Femur (tissue), 1 donor: ENCODE measurements at places on chromosomes 1 and 21.

GRCh38 chr1:224472806-224473205, 38.2 kb upstream of the WDR26 start:
- DNase-seq = no peak

DNA sequence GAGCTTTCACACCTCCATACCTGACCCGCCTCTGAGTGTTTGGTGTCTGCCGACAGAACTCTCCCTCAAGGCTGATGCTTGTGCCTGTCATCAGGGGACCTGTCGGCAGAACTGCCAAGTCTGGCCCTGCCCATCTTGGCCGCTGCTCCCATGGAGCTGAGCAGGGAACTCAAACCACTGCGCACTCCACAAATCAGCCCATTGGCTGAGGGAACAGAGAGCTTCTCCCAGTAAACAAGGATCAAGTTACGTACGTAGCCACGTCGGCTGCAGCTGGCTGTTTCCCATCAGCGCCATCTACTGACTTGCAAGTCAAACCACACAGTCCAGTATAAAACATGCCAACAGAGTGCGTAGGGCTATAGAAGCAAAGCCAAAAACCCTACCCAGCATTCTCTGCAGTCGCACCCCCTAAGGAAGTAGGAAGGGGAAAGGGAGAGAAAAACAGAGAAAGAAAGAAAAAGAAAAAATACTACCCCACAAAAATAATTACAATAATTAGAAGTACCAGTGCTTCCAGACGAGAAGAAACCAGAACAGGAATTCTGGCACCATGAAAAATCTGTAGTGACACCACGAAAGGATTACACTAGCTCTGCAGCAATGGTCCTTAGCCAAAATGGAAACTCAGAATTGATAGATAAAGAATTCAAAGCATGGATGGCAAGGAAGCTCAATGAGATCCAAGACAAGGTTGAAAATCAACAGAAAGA, 13.1 kb downstream of the KRTAP13-1 start:
- peak; percentile 29 for DNase-seq

DNA sequence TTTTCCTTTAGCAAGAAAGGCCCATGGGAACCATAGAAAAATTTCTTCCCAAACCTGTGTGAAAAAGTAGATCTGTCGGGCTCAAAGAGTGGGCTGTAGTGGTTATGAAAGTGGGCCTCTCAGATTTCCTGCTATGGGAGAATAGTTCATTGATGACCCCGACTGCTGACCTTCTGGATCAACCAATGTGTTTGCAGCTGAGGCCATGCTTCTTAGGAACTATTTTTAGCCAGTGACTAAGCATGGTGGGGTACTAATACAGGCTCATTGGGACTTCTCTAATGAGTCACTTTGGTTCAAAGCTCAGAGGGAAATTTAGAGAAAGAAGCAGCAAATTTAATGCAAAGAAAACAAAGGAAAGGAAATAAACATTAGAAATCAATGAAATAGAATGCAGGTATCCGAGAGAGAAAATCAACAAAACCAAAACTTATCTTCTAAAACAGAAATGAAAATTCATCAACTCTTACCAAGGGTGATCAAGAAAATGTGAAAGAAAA, 12.6 kb upstream of the PSMA5 start:
- DNase-seq = no peak

GRCh38 chr1:29634746-29635335, 398.5 kb downstream of the PTPRU start:
- DNase-seq = no peak

DNA sequence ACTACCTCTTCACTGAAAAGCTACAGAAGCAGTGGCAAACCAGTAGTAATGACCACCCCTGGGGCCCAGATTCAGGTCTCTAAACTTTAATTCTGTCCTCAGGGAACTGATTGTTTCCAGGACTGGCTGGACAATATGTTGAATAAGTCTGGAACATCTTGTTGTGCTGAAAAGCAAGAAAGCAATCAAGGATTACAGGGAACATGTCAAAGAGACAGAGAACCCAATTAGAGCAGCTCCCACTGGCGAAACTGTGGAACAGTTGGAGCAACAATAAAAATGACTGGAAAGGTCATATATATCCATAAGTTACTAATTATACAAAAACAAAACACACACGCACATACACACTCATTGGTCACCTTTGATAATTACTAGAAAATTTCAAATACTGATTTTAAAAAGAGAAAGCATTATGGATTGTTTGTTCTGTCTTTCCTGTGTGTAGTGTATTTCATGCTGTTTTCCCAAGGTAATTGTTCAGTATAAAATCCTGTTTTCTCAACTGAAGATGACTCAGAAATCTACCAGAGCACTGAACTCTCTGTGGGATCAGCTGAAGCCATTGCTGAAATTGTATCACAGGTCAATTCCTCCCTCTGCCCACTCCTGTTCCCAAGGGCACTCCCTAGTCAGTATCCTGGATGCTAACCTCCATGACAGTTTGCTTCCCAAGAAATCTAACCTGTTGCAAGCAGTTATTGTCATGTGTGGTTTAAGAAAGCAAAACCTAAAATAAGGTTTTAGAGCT, 83.6 kb upstream of the RGS1 start:
- DNase-seq = no peak

DNA sequence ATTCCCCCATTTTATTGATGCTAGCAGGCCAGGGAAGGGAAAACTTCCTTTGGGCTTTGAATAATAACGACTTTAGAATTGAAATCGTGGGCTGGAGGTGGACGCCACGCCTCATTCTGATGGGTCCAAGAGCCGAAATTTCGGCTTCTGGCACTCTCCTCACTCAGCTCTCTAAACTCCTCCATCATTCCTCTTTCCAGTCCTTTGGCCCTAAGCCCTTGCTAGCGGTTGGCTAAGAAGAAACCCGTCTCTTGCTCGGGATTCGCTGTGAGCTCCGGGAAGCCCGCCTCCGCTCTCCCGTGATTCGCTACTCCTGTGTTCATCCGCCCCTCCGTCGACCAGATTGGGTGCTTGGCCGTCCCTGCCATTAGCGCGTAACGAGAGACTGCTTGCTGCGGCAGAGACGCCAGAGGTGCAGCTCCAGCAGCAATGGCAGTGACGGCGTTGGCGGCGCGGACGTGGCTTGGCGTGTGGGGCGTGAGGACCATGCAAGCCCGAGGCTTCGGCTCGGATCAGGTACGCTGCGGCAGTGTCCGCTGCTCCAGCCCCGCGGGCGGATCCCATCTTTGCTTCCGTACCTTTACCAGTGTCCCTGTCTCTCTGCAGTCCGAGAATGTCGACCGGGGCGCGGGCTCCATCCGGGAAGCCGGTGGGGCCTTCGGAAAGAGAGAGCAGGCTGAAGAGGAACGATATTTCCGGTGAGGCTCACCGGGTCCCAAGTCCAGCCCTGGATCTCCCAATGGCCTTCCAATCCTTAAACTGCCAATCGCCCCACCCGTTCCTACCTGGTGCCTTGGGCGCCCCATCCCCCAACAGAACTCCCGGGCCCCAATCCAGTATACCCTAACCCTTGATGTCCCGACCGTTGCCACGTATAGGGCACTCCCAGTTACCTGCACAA, at the start of gene ATP5IF1:
Gene ATP5IF1 (plus strand): TSS at position 370 of the 901 bp plus-strand sequence. CDS start 60 bp downstream, at position 430.
- DNase-seq = peak; percentile 99

DNA sequence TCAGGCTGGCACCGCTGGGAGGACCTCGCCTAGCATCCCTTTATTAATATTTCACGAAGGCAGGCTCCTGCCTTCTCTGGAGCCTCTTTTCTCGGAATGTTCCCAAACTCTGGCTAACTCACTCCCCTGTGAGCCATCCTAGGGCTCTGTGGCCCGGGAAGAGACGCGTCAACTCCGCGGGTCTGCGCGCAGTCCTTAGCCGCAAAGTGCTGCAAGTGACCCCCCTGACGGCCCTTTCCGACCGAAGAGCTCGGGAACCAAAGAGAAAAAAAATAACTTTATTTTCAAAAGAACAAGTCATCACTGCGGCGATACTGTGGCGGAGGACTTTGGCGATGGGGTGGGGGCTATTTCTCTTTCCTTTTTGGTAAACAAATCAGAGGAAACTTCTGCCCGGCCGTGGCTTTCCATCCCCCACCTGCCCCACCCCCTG, 14.6 kb downstream of the NR5A2 start:
- DNase-seq = no peak

- no peak for DNase-seq
These were observed 209.0 kb upstream of the TMEM51 start for GRCh38 chr1:14944471-14944985.

- DNase-seq = no peak
These were observed 1.6 kb downstream of the LCE2A start for GRCh38 chr1:152699746-152700145.

DNA sequence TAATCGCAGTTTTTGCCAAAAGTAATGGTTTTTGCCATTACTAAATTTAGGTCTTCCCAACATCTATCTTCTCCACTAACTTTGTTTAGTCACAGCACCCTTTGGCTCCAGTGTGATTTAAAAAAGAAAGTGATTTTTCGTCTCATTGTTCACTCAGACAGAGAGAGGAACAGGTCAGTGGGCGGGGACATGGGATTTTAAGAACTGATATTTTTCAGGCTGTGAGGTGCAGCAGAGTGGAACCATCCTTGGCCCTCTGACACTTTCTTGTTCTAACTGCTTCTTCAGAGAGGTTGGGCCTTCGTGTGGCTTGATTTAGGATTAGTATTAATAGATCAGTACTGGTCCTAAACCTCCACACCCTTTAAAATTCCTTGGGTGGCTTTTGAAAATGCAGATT, 38.8 kb downstream of the CASQ2 start:
- no peak for DNase-seq

DNA sequence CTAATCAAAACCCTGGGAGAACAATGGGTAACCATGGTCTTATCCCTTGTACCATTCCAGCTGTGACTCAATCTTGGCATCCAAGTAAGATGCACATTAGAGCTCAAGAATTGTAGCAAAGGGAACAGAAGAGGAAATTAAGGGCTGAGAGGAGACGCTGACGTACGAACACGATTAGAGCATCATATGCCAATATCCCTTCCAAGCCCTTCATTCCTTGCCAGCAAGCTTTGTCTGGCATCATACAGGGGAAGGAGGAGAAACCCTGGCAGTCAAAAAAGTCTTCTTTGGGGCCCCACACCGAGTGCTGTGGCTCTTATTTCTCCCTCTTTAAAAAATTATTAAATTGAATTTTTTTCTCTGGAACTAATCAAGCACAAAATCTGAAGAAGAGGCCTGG, 120.9 kb downstream of the ASTN1 start:
- no peak for DNase-seq

DNA sequence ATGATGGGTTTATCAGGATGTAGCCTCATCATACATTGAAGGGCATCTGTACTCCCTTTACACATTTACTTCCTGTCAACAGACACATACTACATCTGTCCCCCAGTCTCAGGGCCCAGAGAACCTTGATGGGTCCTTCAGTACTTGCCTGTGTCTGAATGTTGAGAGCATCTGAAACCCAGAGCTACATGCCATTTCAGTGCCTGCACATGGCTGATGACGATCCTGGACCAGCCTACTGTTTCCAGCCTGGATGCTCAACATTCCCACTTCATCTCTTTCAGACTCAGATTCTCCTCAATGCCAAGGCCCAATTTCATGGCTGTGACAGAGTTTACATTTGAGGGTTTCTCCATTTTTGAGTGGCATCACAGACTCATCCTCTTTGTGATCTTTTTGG, at the start of gene OR10J4:
Gene OR10J4 (plus strand): TSS at position 301 of the 400 bp plus-strand sequence.
- DNase-seq = no peak

- DNase-seq = no peak
These were observed 44.0 kb downstream of the ETS2 start for GRCh38 chr21:38849776-38850175.

- DNase-seq = no peak
These were observed 103.2 kb downstream of the RGL1 start for GRCh38 chr1:183908079-183908478.

DNA sequence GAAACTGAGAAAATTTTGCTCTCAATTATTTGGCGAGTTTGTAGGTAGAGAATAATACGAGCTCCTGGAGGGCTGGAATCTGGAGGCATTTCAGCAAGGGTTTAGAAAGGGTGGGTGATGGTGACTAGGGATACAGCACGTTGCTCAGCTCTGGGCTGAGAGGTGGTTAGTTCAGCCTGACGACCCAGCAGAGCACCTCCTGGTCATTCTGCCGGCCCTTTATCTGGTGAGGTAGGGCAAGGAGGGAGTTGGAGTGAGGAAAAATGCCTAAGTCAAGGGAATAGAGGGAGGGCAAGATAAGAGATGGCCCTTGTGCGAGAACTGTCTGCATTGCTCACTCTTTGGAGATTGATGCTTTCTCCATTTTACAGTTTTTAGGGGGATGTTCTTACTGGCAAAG, 19.1 kb downstream of the GALNT2 start:
- DNase-seq = peak; percentile 5

- DNase-seq = no peak
These were observed 6.5 kb upstream of the NBL1 start for GRCh38 chr1:19637606-19638005.

GRCh38 chr21:32457360-32457840, 44.9 kb downstream of the EVA1C start:
- no peak for DNase-seq

DNA sequence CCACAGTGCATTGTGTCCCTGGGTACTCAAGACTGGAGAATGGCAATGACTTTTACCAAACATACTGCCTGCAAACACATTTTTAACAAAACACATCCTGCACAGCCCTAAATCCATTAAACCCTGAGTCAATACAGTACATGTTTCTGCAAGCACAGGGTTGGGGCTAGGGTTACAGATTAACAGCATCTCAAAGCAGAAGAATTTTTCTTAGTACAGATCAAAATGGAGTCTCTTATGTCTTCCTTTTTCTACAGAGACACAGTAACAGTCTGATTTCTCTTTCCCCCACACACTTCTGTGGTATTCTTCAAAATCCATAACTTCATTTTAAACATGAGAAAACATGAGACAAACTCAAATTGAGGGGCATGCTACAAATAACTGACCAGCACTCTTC, 13.9 kb downstream of the BMP8A start:
- no peak for DNase-seq

- no peak for DNase-seq
These were observed 6.3 kb downstream of the RABGAP1L start for GRCh38 chr1:174165471-174166137.

- no peak for DNase-seq
These were observed 530.5 kb downstream of the KIF26B start for GRCh38 chr1:245685111-245685810.

DNA sequence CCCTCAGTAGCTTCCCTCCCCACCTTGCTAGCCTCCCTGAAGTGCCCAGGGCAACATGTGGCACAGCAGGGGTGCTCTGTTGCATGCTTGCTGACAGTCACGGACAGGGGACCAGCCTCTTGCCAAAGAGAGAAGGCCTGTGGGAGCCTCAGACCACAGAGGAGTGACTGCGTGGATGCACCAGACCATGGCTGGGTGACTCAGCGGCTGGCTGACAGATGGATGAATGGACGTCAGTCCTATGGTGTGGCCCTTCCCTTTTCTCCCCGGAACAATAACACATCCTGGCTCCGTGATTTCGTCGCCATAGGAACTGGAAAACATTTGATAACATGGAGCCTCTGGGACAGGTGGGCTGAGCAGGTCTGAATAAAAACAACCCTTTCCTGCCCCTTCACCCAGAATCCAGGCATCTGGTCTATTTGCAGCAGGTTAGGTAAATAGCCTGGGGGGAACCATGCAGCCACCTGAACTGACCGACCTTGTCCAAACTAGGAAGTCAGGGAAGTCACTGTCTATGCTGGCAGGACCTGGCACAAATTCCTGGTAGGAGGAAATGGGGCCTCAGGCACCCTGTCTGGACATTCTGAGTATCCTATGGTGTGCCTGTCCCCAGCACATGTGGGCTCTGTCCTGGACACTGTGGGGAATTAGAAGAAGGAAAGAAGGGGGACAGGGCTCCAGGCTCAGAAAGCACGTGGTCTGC, 53.3 kb downstream of the NENF start:
- peak; percentile 62 for DNase-seq
